GM13977 (cell line): ENCODE measurements at places on chromosomes 6 and 20.

DNA sequence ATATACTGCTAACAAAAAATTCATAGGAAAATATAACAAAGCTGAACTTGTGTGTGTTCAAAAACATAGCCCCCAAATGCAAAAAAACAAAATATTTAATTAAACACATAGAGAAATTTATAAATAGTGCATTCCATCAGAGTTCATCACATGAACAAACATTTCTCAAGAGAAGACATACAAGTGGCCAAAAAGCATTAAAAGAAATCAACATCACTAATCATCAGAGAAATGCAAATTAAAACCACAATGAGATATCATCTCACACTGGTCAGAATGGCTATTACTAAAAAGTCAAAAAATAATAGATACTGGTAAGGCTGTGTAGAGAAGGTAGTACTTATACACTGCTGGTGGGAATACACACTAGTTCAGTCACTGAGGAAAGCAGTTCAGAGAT, 39.6 kb upstream of the ADGRG6 start:
- DNase-seq = no peak

GRCh38 chr6:3301506-3301905, 42.8 kb downstream of the PSMG4 start:
- DNase-seq = no peak

GRCh38 chr6:116570856-116571682, at the start of gene RWDD1:
Gene RWDD1 (plus strand): TSS chr6:116571504. CDS start chr6:116571583, 79 bp downstream.
- DNase-seq = peak; percentile 96

DNA sequence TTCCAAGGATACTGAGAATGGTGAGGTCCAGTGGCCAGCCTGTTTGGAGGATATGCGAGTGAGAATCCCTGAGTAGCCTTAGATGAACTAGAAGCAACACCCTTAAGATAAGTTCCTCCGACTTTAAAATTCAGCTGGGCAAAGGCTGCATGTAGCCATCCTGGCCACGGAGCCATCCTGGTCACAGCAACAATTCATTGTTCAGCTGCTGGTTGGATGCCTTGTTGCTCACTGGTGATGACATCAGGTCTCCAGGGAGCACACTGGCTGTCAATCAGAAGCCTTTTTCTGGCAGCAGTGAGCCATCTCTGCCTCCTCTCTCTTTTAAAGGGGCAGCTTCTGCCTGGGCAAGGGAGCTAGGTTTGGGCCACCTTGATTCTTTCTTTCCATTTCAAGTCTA, 22.4 kb upstream of the RIMS4 start:
- DNase-seq = no peak

- no peak for DNase-seq
These were observed 180.9 kb downstream of the PHF3 start for GRCh38 chr6:63816401-63816981.

DNA sequence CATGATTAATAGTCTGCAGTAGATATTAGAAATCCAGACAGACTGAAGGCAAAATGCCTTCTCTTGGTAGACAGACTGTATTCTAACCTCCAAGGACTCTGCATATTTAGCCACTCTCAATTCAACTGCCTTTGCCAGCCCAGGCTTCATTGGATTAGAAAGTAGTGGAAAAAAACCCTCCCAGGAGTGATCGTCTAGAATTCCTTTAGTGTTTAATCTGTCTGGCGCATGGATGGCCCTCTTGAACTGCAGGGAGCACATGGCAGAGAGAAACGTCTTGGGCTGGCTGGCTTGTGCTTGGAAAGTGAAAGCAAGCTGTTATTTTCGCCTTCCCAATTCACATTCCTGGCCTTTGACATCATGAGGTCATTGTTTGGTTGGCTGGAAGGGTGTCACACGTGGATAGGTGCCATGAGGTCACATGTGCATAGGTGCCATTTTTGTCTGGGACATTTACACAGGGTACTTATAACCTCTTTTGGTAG, 30.9 kb upstream of the NEDD9 start:
- DNase-seq = no peak

DNA sequence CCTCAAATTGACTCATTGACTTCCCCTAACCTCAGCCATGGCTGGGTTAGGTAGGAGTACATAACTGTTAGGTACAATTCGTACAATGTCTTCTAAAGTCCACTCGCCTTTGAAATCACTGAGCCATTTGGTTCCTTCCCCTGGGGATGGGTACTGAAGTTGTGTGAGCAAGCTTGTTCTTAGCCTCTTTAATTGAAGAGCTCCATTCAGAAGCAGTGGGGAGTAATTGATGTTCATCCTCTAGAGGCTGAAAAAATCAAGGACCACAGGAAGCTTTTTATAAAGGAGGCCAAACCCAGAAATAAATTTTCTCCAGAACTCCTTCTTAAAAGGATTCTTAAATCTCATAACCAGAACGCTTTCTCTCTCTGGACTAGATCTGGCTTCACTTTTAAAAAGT, 60.6 kb downstream of the ANKS1A start:
- DNase-seq = no peak

DNA sequence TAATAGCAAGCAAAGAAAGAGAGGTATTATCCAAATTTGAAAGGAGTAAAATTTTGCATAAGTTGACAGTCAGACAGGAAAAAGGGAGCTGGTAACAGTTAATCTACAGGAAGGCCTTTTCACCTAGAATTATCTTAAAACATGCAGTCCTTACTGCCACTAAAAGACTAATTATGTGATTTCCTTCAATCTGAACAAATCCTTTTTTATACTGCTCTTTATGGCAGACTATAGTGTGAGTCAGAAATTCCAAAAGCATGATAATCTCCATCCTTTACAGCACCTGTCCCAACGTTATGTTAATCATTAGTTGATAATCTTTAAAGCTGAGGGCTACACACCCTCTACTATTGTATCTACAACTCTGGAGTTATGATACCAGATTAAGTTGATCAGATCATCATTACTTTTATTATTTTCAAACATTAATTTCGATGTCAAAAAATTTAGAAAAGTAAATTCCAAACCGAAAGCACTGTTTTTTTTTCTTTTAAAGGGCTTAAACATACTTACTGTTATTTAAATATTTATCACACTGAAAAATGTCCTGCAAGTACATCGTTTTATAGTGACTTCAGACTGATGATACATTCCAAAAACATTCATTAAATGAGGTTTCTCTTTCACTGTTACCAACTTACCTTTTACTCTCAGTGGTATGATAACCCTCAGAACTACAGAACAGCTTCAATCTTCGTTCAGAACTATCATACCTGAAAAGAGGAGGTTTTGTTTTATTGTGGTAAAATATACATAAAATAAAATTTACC, 33.2 kb upstream of the AKAP7 start:
- DNase-seq = no peak

DNA sequence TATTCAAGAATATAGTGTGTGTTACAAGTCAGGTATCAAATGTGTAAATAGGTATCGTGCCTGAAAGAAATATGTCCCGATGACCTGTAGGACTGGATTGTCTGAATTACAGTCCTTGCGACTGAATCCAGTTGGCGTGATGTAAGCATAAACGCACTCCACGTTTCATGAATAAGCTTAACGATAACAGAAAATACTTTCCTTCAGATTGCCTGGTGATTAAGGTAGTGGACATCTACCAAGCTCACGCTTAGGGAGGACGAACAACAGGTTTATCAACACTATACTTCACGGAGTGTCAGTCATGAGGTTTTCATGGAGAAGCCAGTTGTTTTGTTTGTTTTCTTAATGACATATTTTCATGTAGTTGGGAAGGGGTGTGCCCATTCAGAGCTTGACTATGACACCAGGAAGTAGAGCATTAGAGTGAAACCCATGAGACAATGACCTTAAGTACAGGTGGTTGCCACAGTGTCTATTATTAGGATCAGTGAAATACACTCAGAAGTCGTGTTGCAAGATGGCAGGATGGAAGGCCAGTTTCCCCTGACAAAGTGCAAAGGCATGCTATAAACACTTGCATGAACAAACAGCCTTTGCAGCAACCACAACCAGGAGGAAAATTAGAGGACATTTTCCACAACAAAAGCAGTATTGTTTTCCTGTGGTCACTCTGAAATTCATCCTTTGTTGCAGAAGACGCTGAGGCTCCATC, 305.8 kb upstream of the PRDM1 start:
- DNase-seq = no peak

GRCh38 chr6:82118150-82118562, 129.4 kb downstream of the IBTK start:
- no peak for DNase-seq

GRCh38 chr20:58719971-58720371, 27.4 kb downstream of the NPEPL1 start:
- DNase-seq = peak; percentile 12

DNA sequence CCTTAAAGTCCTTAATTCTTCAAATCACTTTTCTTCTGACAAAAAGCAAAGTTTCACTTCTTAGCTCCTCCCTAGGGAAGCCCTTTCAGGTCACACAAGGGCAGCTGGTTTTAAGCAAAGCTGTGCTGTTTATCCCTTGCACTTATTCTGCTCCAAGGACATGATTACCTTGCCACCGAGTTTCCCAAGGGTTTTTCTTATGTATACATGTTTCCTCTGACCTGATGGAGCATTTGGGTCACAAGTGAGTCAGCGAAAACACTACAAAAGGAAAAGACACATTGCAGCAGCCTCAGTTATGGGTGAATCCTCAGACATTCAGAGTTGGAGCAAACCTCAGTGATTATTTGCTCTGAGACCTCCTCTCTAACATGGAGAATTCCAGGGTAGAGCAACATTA, 26.6 kb upstream of the ILRUN start:
- no peak for DNase-seq

GRCh38 chr6:70673601-70674000, 5.9 kb downstream of the SMAP1 start:
- no peak for DNase-seq

DNA sequence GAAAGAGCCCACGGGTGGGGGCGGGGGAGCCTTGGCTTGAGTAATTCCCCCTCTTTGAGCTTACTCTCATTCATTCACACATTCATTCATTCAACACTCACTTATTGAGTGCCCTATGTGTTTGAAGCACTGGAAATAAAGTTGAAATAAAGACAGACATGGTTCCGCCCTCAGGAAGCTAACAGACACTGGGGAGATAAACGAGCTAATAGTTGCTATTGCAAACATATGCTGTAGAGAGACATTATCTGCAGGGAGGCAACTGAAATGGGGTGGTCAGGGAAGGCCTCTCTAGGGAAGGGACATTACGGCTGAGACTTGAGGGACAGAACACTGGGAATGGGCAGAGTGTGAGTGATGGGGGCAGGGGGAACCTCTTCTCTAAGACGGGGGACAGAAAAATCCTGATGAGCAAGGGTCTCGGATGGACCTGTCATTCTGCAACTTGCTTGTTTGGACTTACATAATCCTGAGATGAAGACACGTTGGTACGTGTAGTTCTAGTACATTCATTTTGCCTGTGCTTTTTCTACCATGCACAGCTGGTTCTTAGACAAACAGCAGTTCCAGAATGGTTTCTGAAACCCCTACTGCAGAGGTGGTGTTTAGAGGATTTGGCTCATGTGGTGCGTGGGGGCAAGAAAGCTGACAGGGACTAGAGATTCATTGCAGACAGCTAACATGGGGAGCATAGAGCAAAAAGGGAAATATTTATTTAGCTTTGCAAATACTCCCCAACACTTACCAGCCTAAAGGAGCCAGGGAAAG, 71.1 kb upstream of the BLCAP start:
- DNase-seq = no peak

DNA sequence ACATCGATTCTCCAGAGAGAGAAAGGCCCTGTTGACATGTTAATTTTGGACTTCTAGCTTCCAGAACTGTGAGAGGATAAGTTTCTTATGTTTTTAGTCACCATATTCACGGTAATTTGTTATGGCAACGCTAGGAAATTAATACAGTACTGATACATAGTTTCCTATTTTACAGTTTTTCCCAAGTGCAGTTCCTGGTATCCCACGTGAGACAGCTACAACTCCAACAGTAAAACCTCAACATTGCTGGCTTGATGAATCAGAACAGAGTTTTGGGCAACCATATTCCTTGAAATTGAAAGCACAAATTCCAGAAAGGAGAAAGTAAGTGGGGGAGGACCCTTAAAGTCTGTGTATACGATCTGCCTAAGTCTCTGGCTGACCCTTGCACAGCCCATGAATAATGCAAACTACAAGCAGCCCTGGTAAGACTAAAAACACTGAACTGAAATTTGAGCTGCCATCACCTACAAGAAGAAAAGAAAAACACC, 505.1 kb upstream of the NRSN1 start:
- no peak for DNase-seq

GRCh38 chr6:148225871-148226270, 116.8 kb upstream of the SASH1 start:
- DNase-seq = no peak

DNA sequence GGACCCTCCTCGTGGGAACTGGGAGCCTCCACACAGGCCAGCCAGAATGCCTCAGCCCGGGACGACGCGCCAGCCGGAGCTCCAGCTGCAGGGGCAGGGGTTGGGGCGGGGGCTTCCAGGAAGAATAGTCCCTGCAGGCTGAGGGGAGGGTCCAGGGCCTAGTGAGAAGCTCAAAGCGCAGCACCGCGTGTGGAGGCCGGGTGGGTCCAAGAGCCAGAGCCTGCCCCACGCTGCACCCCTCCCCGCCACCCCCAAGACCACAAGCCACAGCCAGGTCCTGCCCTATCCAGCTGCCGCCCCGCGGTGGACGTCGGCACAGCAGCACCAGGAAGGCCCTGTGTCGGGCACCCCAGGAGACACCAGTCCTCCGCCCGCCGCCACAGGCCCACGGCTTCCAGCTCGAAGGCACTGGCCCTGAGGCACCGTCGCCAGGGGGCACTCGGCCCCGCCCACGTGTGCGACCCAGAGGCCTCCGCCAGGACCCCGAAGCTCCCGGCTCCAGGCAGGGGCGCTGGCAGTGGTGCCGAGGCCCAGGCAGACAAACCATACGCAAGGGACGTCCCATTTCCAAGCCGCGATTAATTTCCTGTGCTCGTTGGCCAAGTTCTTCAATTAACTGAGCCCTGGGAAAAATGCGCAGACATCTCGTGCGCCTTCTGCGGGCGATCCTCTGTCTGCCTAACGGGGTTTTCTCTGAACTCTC, 19.5 kb downstream of the KCNQ2 start:
- peak; percentile 66 for DNase-seq

- DNase-seq = no peak
These were observed 29.6 kb downstream of the TAB2 start for GRCh38 chr6:149347067-149347466.

DNA sequence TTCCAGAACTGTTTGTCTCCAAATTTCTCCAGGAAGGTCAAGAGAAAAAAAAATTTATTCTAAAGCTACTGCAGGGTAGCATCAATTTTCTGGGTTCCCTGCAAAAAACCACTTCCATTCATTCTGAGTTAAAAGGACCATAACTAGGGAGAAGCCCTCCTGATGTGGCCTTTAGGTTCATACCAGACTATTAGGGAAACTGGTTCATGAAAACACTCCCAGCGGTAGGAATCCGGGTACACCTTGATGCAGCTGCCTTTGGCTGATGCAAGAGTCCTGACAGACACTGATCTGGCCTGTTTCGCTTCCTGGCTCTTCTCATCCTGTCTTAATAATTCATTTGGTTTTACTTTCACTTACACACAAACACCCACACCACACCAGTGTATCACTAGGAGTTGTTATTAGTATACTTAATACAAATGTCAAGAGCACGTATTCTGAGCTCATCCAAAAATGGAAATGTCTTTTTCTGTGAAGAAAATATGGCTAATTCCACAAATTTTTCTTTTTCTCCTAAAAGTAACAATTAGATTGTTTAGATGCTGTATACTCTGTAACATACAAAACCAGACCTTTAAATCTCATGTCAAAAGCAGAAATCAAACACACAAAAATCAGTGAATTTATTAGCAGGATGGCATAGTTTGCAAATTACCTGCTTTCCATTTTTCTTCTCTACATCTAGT, 38.4 kb upstream of the ARHGAP18 start:
- peak; percentile 50 for DNase-seq
